ENCODE measurements at places on chromosomes 6 and 20.

DNA sequence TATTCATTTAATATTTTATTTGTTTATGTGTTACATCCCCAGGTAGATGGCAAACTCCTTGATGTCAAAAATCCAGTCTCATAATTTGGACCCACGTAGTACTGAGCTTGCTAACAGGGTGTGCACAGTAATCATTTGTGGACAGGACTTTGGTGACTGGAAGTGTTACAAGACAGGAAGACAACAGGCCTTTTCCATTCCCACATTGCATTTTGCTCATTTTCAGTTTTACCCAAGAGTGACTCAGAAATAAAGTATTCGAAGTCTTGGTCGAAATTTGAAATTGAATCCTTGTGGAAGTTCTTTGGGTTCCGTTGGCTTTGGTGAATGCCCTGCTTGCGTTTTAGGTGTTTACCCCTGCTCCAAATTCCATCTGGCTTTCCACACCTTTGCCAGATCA is 63.0 kb upstream of the THBS2 start:
- peak; percentile 13 for DNase-seq

- no peak for DNase-seq
These were observed 97.5 kb downstream of the CDH26 start for GRCh38 chr20:60055740-60056139.

DNA sequence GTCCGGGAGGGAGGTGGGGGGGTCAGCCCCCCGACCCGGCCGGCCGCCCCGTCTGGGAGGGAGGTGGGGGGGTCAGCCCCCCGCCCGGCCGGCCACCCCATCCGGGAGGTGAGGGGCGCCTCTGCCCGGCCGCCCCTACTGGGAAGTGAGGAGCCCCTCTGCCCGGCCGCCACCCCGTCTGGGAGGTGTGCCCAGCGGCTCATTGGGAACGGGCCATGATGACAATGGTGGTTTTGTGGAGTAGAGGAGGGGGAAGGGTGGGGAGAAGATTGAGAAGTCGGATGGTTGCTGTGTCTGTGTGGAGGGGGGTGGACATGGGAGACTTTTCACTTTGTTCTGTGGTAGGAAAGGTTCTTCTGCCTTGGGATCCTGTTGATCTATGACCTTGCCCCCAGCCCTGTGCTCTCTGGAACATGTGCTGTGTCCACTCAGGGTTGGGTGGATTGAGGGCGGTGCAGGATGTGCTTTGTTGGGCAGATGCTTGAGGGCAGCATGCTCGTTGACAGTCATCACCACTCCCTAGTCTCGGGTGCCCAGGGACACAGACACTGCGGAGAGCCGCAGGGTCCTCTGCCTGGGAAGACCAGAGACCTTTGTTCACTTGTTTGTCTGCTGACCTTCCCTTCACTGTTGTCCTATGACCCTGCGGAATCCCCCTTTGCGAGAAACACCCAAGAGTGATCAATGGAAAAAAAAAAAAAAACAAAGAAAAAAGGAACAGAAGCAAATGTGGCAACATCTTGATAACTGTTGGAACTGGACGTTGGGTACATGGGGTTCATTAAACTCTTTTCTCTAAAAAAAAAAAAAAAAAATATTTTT is 15.7 kb upstream of the E2F1 start:
- DNase-seq, result no peak

DNA sequence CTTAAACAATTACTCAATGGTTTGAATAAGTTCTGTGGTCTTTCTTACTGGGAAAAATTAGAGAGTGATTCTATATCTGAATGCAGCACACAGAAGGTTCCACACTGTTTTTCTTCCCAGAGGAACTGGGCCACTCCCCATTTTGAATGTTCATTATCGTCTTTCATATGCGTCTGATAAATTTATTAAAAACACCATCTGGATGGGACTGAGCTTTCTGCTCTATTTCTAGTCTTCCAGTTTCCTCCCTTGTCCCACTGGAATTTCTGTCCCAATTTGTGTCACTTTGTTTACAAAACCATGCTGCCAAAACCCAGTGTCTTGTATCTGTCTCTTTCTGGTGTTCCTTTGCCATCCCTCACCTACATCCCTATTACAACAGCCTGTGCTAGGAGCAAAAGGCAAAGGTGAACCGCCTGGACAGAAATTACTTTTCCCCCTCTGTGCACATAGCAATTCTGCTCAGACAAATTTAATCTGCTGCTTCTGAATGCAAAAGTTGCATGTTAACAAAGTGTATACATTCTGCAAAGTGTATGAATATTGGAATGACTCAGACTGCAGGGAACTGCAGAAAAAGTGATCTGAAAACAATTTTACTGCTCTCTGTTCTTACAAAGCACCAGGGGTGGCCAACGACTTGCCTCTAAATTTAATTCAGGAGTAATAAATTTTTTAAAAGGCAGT is 333.6 kb downstream of the BTBD9 start:
- DNase-seq, result no peak

GRCh38 chr20:35560105-35560511 is 18.2 kb downstream of the ERGIC3 start:
- DNase-seq, result no peak

DNA sequence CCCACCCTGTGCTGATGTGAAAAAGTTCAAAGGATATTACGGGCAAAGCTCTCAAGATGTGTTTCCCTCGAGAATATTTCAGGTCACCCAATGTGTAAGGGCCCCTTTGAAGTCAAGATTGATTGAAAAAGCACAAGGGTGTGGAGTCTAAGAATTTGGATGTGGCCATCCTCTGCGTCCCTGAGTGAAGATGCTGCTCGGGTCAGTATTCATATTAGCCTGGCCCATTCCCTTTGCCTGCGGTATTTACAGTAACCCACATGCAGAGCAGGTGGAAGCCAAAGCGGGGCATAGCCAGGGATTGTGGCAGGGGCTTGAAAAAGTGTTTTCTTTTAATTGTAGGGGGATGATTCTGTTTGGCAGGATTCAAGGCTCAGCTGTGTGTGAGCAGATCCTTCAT is 211.0 kb downstream of the TSHZ2 start:
- no peak for DNase-seq

- peak; percentile 10 for DNase-seq
These were observed 89.2 kb downstream of the TXNDC5 start for GRCh38 chr6:7821426-7821825.

DNA sequence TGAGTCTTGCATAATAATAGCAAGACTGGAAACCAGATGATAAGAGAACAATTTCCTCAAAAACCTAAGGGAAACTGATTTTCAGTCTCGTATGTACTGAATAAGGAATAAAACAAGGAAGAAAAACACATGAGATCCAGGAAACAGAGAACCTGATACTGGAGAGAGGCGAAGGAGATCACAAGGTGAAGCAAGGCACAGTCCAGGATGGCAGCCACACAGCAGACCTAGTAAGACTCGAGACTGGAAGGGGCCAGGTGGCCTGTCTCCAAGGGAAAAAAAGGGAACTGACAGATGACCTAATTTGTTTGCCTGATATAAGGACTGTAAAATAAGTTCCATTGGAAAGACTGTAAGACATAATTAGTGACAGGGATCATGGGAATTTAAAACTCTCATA is 71.1 kb downstream of the TASP1 start:
- no peak for DNase-seq

- DNase-seq, result no peak
These were observed 59.6 kb upstream of the SPDEF start for GRCh38 chr6:34615574-34616226.

GRCh38 chr20:16051968-16052367 is 521.3 kb downstream of the KIF16B start:
- no peak for DNase-seq
